ENCODE measurements at places on chromosomes 3 and 15.
A peak's percentile ranks its signal among the peaks of the same experiment; 100 is the strongest.

DNA sequence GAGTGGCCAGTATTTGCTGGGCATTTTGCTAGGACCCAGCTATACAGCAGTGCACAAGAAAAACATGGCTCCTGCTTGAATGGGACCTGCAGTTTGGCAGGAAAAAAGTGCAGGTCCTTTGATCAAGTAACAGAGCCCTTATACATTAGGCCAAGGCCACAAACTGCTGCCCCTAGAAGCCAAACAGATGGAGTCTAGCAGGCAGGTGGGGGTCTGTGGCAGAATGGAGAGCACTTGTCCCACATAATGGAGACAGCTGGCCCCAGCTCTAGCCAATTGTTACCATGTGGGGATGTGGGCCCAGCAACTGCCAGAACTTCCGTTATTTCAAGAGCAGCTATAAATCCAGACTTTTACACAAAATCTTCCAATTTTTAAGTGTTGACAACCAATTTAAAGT is 79.3 kb downstream of the SHQ1 start:
- DNase-seq, result no peak

- DNase-seq, result no peak
These were observed 111.1 kb upstream of the WNT5A start for GRCh38 chr3:55598224-55598623.

GRCh38 chr15:55168350-55168974 is 28.3 kb downstream of the RSL24D1 start:
- peak; percentile 91 for DNase-seq

- DNase-seq, result no peak
These were observed 306.2 kb upstream of the ATP11B start for GRCh38 chr3:182487143-182487542.

DNA sequence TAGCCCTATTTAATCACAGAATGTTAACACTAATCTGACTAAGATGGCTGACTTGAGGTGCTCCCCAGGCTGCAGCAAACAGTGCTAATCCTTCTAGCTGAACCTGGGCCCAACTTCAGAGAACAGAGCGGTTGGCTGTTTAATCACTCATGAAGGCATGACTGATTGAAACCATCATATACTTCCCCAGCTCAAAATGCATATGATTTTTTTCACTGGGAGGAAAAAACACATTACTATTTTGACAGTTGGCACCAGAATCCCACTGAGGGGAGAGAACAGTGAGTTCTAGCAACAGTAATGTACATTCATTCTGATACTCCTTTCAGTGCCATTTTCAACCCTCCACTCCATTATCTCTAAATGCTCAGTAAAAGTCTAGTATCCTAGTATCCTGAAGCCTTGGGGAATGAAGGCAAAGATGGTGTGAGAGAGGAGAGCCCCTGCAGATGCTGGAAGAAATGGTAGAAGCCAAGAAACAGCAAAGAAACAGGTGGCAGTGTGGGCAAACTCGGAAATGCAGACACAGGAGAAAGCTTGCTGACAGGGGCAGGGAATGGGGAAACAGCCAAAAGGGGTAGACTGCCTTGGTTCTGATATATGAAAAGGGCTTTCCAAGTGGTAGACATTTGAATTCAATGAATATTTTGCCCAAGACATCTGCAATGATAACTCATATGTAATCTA is 34.4 kb upstream of the CASR start:
- DNase-seq, result no peak

DNA sequence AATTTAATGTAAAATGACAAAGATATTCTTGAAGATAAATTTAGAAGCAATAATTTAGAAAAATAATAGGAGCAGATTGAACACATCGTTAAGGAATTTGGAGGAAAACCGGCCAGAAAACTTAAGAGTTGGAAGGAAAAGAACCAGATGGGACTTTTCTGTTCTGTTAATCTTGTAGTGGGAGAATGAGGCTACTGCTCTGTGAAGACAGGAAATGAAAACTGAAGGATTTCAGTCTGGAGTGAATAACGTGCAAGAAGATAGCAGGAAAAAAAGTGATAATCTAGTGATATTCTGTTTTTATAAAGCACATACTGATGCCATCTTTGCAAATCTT is 74.2 kb downstream of the DPPA2 start:
- DNase-seq, result no peak

DNA sequence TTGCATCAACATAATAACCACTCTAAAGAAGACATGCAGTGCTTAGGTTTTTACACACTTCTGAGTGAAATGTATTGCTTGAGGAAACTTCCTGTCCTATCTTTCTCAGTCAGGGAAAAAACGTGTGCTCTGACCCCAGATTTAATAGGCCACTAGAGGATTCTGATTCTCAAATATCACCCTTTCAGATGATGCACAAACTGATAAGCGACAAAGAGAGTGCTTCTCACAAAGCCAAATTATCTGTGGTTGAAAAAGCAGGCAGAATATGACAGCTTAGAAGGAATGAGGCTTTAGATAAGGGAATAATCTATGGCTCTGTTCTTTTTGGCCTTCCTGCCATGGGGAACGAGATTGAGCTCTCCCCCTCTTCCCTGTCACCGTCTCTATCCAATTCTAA is 583.4 kb upstream of the SGO1 start:
- DNase-seq, result no peak

GRCh38 chr15:85002517-85002916 is 20.9 kb downstream of the PDE8A start:
- DNase-seq, result no peak

GRCh38 chr3:102078854-102079808 is 229.8 kb downstream of the NFKBIZ start:
- no peak for DNase-seq

DNA sequence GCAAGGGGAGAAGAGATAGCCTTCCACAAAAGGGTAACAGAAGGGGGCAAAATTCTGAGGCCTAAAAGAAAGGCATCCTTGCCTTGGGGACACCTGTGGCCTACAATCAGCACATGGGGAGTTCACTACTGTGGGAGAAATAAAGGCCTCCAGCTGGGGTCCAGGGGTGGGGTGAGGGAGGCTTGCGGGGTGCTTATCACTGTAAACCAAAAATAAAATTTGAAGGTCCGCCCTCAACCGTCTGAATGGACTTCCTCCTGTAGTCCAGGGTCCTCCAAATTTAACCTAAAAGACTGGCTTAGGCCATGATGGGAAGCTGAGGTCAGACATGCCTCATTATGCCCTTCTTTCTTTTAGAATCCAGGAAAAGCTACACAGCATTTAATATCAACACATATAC is 2.1 kb upstream of the POLR2M start:
- no peak for DNase-seq

- no peak for DNase-seq
These were observed 144.3 kb upstream of the PFN2 start for GRCh38 chr3:150114873-150115540.

- DNase-seq, result no peak
These were observed 35.6 kb upstream of the CD96 start for GRCh38 chr3:111506435-111506834.

GRCh38 chr15:69026355-69026754 is 11.9 kb downstream of the NOX5 start:
- no peak for DNase-seq

DNA sequence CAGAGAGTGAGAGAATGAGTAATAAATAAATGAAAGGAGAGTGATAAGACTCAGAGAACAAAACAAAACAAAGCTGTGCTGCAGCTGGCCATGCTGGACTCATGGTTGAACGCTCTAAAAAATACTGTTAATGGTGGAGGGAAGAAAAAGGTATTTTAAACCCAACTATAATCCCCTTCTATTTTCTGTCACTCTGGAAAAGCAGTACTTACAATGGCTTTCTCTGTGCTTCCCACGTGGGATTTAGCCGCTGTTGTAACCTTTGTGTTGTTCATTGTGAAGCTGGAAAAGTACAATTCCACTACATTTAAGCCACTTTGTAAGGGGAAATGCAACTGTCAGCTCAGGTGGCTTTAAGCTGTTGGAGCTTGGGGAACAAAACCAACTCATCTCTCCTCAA is 917.7 kb downstream of the IGSF11 start:
- no peak for DNase-seq

GRCh38 chr3:172449466-172450149 is 1.4 kb upstream of the GHSR start:
- DNase-seq, result no peak

DNA sequence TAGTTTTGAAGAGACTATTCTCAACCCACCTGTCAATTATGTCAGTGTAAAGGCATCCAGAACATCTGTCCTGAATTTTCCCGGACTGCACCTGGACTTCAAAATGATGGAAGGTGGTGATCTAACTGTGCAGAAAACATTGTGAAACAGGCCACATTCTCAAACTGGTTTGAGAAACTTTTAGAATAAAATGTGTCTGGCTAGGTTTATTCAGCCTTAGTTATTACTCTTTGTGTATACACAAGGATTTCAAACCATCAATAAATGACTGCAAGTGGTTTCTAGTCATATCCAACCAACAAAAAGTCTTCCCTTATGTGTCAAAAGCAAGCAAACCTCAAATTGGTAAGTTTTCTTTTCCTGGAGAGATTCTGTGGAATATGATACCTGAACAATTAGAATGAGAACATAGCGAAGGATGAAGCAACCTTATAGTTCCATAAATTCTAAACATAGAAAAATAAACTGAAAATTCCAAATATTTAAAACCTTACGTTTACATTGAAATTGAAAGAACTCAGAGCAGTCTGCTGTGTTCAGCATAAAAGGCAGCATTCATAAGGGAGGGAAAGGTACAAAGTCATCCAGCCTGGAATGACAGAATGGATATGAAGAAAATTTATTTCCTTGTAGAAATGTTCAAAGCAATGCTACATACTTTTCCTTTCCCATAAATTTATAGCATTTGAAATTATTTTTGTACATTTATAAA is 306.6 kb upstream of the TGFBR2 start:
- no peak for DNase-seq

DNA sequence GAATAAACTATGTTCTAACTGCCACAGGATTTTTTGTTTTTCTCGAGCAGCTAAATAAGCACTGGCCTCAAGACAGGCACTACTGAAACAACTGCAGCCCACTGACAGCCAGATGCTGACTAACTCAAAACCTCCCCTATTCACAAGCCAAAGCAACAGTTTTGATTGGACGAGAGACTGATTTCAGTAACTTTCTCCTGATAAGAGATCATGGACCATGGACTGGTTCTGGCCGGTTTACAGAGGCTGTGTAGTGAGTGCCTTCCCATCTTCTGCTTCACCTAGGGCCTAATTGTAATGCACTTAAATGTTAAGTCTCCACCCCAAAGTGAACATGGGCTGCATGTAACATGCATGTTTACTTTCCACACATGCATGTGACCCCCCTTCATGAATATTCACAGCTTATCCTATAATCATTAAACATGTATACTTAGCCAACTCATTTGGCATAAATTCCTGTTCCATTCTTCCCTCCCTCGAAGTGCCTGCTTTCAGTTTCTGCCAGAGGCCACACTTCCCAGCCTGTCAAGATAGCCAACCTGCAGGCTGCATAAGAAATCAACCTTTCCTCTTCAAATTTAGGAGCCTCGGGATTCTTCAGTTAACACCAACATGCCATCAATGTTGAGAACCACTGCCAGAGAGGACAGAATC is 108.2 kb downstream of the ULK4 start:
- no peak for DNase-seq

- no peak for DNase-seq
These were observed 271.6 kb downstream of the FHIT start for GRCh38 chr3:60979461-60980341.

DNA sequence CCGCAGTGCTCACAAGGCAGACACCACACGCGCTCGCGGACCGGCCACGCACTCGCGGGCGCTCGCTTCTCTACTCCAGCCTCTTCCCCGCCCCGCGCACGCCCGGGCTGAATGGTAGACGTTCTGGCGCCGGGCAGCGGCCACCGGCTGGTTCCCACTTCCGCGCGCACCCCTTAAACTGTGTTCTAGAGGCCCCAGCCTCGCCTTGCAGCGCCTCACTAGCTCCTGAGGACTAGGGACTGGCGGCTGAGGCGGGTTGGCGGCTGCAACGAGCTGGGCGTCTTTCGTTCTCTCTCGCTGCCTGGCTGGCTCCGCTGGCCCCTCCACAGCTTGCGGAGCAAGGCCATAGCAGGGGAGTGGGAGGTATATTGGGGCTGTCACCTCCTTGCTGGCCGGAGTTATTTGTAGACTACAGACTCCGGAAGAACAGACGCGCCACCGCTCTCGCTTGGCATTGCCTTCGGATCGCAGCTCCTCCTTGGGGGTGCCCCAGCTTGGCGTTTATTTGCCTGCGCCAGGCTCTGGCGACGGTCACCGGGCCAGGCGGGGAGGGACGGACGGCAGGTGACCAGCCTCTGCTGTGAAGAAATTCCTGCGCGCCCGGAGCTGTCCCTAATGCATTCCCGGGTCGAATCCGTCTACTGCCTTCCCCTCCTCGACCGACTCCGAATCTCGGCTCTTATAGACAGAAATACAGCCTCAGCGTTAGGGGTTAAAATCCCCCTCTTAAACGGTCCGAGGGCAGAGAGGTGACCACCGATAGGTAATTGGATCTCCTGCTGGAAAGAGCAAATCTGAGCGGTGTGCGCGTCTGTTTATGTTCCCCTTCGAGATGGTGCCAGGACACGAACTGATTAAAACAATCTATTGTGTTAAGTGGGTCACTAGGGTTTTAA is 1.3 kb downstream of the GREM1 start:
- DNase-seq, result no peak

- DNase-seq, result peak; percentile 79
These were observed 99.6 kb downstream of the FNDC3B start for GRCh38 chr3:172138792-172139507.

GRCh38 chr15:83292317-83292716 is 7.9 kb upstream of the BNC1 start:
- DNase-seq, result no peak

GRCh38 chr3:4948395-4948794 is 30.8 kb upstream of the BHLHE40 start:
- no peak for DNase-seq

DNA sequence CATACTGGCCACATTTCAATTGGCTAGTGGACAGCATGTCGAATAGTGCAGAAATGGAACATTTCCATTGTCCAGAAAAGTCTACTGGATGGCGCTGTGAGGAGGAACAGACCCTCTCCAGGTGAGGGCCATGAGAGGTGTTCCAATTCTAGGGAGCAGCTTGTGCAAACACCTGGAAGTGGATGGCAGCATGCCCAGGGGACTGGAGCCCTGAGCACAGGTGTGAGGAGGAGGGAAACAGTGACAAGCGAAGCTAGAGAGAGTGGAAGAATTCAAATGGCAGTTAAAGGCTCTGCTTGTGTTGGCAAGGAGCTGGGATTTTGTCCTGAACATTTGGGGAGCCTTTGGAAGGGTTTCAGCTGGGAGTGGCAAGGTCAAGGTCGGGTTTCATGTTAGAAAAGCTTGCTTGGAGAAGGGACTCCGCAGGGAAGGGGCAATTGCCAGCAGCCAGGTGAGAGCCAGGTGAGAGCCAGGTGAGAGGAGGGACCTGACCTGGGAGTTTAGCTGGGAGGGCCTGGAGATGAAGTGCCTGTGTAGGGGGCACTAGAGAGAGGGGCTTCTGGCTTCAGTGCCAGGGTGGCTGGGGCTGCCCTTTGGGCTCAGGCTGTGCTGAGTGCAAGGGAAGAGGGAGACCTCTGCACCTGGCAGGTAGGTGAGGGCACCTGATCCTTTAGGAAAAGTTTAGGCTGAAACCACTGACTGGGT is 93.8 kb downstream of the LINGO1 start:
- DNase-seq, result peak; percentile 66

DNA sequence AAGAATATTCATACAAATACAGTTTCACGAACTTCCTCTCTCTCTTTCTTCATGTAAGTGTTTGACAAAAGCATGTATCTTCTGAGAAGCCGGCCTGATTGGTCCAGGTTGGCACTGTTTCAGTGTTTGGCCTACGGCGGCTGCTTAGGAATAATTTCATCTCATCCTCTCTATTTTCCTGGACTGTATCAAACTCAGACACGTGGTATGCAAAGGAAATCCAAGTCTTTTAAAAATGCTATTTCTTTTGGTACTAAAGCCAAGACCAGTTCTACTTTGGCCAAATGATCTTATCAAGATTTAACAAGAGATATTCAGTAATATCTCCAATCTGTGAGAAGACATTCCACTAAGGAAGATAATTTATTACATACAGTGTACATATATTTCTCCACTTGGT is 152.8 kb downstream of the TIGIT start:
- no peak for DNase-seq

Measured in HT-29 (cell line).